ENCODE measurements at places on chromosomes 2 and 18.

DNA sequence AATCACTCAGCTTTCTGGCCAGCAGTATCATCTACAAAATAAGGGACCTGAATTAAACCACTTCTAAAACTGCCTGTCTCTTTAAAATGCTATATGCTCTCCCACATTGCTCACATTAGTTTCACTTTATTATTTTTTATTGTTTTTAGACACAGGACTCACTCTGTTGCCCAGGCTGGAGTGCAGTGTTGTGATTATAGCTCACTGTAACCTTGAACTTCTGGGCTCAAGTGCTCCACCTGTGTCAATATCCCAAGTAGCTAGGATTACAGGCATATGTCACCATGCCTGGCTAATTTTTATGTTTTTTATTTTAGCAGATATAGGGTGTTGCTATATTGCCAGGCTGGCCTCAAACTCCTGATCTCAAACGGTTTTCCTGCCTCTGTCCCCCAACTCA is 591.3 kb upstream of the ZNF804A start:
- DNase-seq, result no peak

GRCh38 chr2:176560296-176560695 is 291.1 kb downstream of the MTX2 start:
- DNase-seq, result no peak

DNA sequence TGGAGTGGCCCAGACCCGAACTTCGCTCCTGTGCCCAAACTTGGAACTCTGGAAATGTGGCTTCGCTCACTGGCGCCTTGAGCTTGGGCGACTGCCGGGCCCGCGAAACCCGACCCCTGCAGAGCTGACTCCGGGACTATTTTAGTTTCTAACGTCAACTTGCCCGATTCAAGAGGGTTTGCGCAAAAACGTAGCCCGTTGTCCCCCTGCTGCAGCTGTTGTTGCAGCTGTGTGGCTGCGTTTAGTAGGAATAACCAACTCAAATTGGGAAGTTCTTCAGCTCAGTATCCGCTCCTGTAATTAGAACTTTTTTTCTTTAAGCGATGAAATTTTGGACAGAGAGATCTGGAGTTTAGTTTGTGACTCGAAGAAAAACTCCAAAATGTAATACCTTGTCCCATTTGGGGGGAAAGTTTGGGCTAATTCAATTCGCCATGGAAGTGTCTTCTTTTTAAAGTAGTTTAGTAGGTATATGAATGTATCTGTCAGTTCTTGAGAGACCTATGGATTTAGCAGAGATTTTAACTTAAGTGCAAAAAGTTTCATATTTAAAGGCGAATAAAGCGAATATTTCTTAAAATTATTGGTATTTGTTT is 559 bp downstream of the MYL12A start:
- no peak for DNase-seq

DNA sequence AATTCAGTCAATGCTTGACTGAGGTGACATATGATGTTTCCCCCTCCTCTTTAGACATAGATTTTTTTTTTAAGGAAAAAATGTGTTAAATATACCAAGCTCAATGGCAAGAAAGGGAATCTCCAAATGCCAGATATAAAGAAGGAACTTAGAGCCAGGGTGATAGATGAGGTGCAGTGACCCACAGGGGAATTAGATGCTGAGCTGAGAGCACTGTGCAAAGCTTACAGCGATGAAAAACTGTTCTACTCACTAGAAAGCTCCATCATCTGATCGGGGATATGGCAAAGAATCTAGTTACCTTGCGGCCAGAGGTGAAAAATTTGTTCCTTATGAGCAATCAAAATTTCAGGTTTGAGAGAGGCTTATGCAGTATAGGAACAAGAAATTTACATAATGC is 150.9 kb upstream of the ZFP36L2 start:
- no peak for DNase-seq

GRCh38 chr2:8886876-8887275 is 49.5 kb upstream of the KIDINS220 start:
- no peak for DNase-seq

DNA sequence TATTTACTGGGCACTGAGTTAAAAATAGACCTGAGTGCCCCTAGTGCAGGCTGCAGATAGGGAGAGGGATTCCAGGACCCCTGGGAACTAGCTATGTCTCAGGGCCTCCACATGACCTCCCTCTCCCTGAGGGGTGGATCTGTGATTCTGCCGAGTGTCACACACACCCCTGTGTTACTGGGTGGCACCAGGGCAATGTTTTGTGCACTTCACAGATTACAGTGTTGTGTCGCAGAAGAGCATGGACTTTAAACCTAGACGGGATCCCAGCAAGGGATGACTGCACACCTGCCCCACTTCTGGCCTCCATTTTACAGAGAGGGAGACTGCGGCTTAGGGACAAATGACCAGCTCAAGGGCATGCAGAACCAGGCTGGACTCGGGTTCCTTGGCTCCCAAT is 65.6 kb downstream of the ZFP36L2 start:
- no peak for DNase-seq

DNA sequence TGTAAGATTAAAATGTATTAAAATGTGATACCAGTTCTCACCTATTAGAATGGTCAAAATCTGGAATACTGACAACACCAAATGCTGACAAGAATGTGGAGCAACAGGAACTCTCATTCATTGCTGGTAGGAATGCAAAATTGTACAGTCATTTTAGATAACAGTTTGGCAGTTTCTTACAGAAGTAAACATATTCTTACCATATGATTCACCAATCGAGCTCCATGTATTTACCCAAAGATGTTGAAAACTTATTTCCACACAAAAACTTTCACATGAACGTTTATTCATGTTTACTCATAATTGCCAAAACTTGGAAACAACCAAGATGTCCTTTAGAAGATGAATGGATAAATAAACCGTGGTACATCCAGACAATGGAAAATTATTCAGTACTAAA is 1193.5 kb upstream of the ACVR2A start:
- no peak for DNase-seq

GRCh38 chr2:241399941-241400922 is 44.1 kb downstream of the FARP2 start:
- DNase-seq, result no peak

GRCh38 chr18:274313-274712 is 6.5 kb upstream of the THOC1 start:
- no peak for DNase-seq

DNA sequence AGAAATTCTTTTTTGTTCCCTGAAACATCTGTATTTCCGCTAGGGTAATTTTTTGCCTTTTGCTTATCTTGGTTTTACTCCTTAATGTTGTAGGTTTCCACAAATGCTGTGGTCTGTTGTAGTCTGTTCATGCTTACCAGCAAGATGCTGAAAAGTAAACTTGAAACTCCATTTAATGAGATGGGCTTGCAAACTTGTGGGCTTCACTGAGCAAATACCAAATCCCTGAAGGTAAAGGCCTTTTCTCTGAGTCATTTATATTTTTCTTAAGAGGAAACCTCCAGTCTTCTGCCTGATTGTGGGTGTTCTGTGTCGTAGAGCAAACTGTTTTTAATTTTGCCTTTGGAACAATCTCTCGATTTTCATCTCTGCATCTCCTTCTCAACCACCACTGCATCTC is 9.3 kb downstream of the SP140 start:
- DNase-seq, result no peak

GRCh38 chr2:159616286-159616701 is at the start of gene BAZ2B:
Gene BAZ2B (minus strand): TSS chr2:159616548. CDS start chr2:159478719, 137,829 bp downstream.
- peak; percentile 43 for DNase-seq

DNA sequence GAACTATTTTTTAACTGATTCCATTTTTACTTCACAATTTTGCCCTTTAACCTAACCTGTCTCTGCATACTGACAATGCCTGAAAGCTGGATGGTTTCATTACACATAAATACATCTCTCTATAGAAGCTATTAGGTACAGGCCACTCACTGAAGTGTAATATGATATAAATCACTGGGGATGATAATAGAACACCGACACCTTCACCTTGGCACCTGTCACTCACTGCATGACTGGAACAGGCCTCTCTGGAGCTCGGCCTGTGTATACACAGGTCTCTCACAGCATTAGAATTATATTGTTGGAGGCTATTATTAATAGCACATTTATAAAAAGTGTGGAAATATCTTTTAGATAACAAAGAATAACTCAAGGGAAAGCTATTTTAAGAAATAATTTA is 138.2 kb downstream of the TMEM131 start:
- DNase-seq, result no peak

- no peak for DNase-seq
Observed at GRCh38 chr18:69853051-69853450, 94.6 kb downstream of the CD226 start.

- no peak for DNase-seq
Observed at GRCh38 chr2:3899536-3900155, 196.3 kb downstream of the DCDC2C start.

GRCh38 chr2:41914936-41915335 is 132.9 kb upstream of the PKDCC start:
- no peak for DNase-seq

DNA sequence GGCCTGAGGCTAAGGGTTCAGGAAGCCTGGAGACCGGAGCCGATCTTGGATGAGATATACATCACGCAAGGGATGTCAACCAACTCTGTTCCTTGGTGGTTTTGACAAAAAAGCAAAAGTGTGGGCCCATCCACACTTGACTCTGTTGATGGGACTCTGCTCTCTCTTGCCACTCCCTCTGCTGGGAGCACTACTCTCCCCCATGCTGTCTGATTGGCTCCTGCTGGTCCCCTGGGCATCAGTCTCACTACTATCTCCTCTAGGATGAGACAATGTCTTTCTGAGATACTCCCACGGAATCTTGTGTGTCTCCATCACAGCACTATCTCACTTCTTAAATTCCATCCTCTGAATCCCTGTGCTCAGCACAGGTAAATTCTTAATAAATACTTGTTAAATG is 56.8 kb upstream of the DNMT3A start:
- no peak for DNase-seq

GRCh38 chr18:424668-425067 is 75.8 kb downstream of the COLEC12 start:
- no peak for DNase-seq

DNA sequence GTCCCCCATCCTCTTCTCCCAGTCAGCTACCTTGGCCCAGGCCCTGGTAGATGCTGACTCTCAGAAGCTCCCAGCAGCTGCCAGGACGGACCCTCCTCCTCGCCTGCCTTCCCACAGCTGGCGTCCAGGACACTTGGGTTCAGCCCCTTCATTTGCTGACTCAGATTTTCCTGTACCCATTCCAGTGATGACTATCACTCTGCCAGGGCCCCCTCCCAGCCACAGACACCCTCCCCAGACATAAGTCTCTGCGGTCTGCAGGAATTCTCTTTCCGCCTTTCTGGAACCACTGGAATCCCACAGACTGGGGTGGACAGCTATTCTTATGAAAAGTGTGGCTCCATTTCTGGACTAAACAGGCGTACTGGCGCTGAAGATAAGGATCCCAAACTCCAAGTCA is 260.3 kb upstream of the EPAS1 start:
- peak; percentile 94 for DNase-seq

DNA sequence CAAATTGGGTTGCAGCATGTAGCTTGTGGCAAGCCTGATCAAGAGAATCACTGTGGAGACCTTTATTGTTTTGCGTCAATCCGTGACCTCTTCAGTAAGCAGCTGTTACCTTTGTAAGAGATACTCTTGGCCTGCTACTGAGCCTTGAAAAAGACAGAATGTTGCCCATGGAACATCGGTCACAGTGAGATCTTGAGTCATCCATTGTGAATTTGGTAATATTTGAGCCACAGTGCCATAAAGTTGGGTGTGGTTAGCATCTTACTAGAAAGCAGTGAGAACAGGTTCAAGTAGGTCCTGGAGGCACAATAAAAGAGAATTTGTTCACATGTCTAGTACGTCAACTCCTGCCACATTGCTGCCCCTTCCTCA is 12.7 kb upstream of the EFR3B start:
- DNase-seq, result no peak

- no peak for DNase-seq
Observed at GRCh38 chr2:147623328-147623727, 221.5 kb upstream of the ACVR2A start.

- DNase-seq, result no peak
Observed at GRCh38 chr2:36949845-36950244, 16.5 kb downstream of the STRN start.

- DNase-seq, result no peak
Observed at GRCh38 chr2:11502740-11503292, 31.0 kb upstream of the GREB1 start.

DNA sequence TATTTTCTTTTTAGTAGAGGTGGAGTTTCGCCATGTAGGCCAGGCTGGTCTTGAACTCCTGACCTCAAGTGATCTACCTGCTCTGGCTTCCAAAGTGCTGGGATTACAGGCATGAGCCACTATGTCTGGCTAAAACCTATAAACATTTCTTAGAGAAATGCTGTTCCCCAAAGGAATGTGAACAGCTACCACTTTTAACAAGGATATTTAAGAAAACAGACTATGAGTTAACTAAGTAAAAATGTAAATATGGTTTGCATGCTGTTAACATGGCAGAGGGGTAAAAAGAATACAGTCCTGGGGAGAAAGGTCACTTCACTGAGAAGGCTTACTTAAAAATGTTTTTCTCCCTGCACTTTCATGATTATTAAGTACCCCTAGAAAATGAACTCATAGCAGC is 57.1 kb downstream of the SLC16A14 start:
- DNase-seq, result no peak

DNA sequence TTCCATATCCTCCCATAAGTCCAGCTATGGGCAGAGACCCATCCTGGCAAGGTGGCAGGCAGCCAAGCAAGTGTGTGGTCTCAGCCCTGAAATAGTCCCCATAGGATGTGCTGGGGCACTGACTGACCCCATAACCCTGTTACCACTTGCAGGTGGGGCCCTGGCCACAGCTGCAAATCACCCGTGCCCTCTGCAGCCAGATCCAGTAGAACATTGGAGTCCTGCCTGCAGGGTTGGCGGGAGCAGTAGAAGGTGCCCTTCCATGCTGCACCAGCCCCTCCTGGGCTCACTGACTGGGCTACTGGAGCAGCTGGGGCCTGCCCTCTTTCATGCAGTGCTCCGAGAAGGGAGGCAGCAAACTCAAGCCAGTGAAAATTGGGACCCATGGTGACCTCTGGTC is 112.6 kb upstream of the MCFD2 start:
- no peak for DNase-seq

- no peak for DNase-seq
Observed at GRCh38 chr2:239509373-239510143, 108.7 kb upstream of the HDAC4 start.

Measured in amniotic stem cell (primary cell).